ENCODE measurements at places on chromosomes 1 and 21.

DNA sequence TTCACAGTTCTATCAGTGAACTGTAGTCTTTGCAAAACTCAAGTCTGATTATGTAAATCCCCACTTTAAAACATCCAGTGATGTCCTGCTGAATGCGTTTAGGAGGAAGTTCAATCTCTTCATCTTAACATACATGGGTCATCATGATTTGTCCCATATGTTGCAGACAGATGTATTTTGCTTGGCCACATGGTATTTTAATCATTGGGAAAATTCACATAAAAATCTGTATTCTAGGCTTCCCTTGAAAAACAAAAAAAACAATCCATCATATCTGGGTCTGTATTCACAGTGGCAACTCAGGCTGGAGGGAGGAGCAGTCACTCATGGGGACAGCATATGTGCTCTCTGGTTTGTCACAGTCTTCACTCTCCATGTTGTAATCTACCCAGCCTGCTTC lies 44.8 kb upstream of the CDC7 start:
- no peak for DNase-seq

- DNase-seq, result peak; percentile 29
These were observed 5.3 kb downstream of the PSRC1 start for GRCh38 chr1:109277434-109278204.

DNA sequence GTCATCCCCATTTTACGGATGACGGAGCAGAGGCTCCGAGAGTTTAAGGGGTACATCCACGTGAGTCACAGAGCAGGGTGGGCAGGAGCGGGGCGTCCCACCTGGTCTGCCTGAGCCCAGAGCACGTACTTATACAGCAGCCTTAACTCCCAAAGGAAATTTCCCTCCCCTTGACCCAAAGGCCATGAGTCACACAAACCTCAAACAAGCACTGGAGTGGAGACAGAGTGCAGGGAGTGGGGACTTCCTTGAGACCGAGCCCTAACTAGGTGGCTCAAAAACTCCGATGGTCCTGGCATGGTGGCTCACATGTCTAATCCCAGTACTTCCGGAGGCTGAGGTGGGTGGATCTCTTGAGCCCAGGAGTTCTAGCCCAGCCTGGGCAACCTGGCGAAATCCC lies 141.6 kb upstream of the KLHDC7A start:
- DNase-seq, result no peak

DNA sequence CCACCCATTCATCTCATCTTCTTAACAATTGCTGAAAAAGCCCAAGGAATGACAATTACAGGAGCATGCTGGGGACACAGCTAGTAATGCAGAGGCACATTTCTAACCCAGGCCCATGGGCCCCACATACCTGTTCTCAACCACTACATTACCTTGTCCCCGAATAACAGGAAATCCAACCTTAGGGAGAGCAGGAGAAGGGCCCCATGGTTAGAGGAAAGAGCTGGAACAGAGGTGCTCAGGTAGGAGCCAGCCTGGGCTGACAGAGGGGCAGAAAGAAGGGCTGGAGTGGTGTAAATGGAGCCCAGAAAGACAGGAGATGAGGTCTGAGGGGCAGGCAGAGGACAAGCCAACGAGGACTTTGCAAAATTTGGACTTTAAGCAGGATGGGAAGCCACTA lies 11.4 kb upstream of the S100A8 start:
- DNase-seq, result no peak

GRCh38 chr1:76302711-76303339 lies 228.3 kb downstream of the ST6GALNAC3 start:
- DNase-seq, result no peak

DNA sequence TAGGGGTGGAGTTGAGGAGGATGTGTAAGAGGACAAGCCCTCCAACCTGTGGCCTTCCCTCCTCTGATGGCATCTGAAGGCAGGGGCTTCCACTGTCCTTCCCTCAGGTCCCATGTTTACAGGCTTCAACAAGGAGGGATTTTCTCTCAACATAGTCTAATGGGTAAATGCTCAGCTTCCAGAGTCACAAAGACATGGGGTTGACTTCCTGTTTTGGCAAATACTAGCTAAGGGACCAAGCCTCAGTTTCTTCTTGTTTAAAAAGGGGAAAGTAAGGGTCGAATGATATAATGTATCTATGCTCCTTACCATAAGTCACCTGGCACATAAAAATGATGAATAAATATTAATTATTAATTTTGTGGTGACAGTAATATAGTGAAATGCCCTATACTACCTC lies 3.1 kb downstream of the SV2A start:
- DNase-seq, result no peak

GRCh38 chr1:157199421-157199755 lies 61.2 kb upstream of the ETV3 start:
- no peak for DNase-seq

GRCh38 chr1:114771992-114772391 lies 8.5 kb downstream of the SIKE1 start:
- no peak for DNase-seq

GRCh38 chr1:198633675-198634121 lies 5.1 kb upstream of the PTPRC start:
- DNase-seq, result no peak

DNA sequence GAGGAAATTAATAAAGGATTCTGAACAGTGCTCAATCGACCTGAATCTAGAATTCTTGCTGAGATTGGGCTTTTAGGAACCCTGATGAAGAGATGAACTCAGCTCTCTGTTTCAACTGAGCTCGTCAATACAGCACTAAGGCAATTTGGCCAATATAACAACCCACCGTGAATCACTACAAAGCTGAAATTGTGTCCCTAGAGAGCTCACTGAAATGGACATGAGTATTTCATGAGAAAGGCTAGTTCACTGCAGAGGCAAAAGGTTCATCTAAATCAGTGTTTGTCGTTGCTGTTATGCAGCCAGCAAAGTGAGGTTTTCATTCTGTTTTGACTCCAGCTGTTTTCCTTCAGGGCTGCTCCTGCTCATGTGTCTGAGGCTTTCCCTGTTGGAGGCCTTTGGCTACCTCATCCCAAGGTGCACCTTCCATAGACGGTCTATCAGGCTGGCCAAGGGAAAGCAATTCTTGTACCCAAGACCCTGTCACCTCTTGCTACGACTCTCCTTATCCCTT lies 83.5 kb downstream of the URB2 start:
- no peak for DNase-seq

GRCh38 chr21:45390121-45390751 lies 14.7 kb upstream of the COL18A1 start:
- no peak for DNase-seq

GRCh38 chr1:168608796-168609715 lies 32.7 kb downstream of the XCL1 start:
- DNase-seq, result no peak

DNA sequence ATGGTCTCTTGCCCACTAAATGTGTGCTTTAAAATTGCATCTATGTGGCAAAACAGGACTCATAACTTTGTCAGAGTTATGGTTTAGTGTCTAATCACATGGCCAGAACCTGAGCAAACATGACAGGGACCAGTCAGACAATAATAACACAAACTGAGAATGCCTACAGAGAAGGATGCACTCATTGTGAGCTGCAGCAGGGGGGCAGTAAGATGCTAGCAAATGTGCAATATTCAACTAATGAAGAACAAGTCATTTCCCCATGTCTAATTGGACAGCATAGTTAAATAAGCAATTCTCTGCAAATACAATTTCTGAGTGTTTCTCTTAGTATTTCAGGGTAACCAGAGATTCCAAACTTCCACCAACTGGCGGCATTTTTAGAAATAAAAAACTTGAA lies 30.8 kb downstream of the SPAG17 start:
- no peak for DNase-seq

DNA sequence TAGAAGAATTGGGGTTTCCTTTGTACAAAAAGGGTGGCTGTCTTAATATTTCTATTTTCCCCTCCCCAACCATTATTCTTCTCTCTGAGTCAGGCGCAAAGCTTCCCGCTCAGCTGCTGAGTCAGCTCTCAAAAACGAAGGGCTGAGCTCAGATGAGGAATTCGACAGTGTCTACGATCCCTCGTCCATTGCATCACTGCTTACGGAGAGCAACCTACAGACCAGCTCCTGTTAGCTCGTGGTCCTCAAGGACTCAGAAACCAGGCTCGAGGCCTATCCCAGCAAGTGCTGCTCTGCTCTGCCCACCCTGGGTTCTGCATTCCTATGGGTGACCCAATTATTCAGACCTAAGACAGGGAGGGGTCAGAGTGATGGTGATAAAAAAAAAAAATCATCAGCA lies 3.0 kb upstream of the TUFT1 start:
- DNase-seq, result no peak

DNA sequence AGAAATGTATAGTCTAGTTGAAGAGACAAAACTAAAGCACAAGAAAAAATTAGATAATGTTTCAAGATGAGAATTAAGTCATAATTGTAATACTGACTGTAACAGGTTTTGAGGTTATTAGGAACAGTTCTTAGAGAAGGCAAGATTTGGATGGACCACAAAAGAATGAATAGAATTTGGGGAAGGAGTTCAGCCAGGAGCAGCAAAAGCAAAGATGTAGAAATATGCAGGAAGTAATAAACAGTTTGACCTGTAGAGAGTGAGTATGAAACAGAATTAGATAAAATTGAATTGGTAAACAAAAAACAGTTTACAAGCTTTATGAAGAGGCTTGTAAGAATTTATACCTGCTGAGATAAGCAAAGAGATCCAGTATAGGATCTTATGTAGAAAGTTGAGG lies 16.3 kb downstream of the VPS45 start:
- no peak for DNase-seq

DNA sequence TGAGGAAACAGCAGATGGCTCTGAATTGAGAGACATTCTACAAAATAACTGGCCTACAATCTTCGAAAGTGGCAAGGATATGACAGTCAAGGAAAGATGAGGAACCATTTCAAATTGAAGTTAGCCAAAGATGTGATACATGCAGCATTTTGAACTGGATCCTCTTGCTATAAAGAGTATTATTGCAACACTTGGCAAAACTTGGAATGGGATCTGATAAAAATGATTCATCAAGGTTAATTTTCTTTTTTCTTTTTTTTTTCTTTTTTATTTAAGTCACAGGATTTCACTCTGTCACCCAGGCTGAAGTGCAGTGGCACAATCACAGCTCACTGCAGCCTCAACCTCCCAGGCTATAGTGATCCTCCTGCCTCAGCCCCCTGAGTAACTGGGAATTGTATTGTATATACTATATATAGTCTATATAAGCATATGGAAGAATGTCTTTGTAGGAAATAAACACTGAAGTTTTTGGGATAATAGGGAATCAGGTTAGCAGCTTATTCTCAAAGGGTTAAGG lies 49.8 kb upstream of the GJA8 start:
- DNase-seq, result no peak

GRCh38 chr1:10829965-10830515 lies 33.6 kb upstream of the CASZ1 start:
- DNase-seq, result no peak

DNA sequence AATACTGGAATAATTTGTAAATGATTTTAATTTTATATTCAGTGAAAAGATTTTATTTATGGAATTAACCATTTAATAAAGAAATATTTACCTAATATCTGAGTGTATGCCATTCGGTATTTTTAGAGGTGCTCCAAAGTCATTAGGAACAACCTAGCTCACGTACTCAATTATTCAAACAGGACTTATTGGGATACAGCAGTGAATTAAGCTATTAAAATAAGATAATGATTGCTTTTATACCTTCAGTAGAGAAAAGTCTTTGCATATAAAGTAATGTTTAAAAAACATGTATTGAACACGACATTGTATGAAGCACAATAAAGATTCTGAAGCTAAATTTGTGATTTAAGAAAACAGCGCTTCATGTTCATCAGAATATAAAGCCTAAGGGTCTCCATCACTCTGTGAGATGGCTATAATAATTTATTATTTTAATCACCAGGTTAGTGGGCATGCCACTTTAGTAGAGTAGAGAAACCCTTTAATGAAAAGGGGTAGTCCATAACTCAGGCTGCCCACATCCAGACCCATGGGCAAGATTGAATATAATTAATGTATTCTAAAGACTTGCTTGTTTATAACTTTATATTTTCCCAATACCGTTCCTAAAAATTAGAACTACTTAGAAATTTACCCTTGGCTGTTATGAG lies 3.2 kb downstream of the CCN1 start:
- DNase-seq, result peak; percentile 52

DNA sequence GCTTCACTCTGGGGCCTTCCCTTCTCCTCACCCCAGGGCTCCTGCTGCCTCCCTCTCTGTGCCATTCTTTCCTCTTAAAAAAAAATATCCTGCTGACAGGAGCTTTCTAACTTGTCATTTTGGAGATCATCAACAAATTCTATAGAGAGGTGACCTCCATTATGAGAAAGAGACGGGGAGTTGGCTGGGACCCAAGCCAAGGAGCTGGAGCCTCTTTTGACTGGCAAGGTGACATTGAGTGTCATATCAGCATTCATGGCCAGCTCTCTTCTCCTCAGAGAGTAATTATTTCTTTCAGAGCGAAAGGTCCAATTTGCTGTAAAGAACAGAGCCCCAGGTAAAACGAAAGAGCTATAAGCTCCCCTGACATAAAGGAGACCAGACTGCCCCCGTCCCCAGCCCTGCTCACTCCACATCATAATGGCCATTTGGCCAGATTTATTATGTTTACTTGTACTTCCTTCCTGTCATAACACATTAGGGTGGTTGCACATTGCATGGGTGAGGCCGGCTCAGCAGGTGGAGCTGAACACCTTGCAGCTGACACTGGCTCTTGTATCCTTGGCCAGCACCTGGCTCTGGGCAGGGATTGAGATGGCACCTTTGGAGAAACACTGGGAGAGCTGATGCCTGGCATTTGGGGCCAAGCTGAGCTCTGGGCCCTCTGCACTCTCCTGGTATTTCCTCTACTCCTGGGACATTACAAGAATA lies 404.0 kb upstream of the VAMP3 start:
- DNase-seq, result no peak

- DNase-seq, result no peak
These were observed 12.2 kb upstream of the SLC44A3 start for GRCh38 chr1:94807742-94808491.

GRCh38 chr1:163414778-163415177 lies 93.0 kb downstream of the NUF2 start:
- no peak for DNase-seq

- DNase-seq, result no peak
These were observed 86.4 kb downstream of the FAF1 start for GRCh38 chr1:50873458-50874187.

Measured in AG09319 (cell line).